Stimulated activated CD8-positive, alpha-beta memory T cell treated with anti-CD3 and anti-CD28 coated beads, Interleukin-2, amount 100 ng/mL, for 48 hours (primary cell): ENCODE measurements at places on chromosomes 2 and 18.

GRCh38 chr2:206527153-206527552 is 83.8 kb downstream of the ADAM23 start:
- no peak for DNase-seq

- DNase-seq, result no peak
These were observed 7.4 kb downstream of the MYO3B start for GRCh38 chr2:170185319-170185718.

DNA sequence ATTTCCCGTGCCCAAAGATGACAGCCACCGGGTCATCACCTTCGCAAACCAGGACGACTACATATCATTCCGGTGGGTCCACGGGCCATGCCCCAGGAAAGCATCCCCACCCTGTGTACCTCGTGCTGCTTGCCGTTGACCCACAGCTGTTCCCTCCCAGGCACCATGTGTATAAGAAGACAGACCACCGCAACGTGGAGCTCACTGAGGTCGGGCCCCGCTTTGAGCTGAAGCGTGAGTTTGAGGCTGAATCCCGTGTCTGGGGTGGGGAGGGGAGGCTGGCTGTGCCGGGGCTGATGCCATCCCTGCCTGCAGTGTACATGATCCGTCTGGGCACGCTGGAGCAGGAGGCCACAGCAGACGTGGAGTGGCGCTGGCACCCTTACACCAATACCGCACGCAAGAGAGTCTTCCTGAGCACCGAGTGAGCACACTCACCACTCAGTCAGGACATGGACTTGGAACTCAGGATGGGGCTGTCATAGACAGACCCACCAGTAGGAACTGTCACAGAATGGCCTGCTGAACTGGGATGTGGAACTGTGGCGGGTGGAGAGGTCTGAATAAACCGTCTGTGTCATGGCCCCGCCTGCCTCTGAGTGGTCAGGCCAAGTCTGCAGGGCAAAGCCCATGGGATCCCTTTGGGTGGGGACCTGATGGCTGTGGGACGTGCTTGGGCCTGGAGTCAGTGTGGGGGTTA is 3.5 kb downstream of the IMP4 start:
- no peak for DNase-seq

- DNase-seq, result no peak
These were observed 18.3 kb upstream of the NEDD4L start for GRCh38 chr18:58025733-58026132.

DNA sequence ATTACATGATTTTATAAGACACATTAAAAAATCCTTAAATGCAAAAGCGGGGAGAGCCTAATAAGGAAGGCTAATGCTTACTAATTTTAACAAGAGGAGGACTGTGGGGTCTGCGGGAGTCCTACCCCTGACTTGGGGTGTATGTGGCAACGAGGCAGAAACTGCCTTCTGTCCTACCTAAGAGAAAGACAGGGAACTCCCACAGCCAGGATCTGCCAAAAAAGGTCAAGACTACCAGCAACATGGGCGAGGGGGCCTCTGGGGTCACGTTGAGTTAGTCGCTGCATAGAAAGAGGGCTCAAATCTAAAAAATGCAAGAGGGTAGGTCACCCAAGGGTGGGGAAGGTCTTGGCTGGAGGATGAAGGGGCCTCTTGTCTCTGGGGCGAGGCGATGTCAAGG is 529 bp upstream of the AMER3 start:
- no peak for DNase-seq

- DNase-seq, result no peak
These were observed 168.8 kb downstream of the ZNF385B start for GRCh38 chr2:179692610-179693009.

DNA sequence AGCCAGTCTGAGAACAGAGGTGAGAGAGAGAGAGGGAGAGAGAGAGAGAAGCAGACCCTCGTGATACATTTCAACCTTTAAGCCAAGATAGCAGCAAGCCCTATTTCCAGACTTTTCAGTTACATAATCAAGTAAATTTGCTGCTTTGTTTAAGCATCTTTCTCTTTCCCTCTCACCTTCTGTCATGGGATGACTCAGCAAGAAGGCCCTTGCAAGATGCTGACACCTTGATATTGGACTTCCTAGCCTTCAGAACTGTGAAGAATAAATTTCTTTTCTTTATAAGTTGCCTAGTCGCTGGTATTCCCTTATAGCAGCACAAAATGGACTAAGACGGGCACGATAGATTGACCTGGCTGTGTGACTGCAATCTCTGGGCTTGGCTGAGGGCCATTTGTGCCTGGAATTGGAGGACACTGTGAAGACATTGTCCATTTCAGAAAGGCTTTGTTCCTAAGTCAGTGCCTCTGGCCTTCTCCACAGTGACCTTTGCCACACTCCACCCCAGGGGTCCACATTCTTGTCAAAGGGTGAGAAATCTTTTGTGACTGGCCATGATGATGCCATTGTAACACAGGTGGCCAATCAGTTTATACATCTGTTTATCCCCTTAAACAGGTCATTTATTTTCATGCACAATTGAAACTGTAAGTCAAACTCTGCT is 51.3 kb upstream of the ITSN2 start:
- DNase-seq, result no peak

- no peak for DNase-seq
These were observed 40.5 kb upstream of the SH3BP4 start for GRCh38 chr2:234911271-234911670.

DNA sequence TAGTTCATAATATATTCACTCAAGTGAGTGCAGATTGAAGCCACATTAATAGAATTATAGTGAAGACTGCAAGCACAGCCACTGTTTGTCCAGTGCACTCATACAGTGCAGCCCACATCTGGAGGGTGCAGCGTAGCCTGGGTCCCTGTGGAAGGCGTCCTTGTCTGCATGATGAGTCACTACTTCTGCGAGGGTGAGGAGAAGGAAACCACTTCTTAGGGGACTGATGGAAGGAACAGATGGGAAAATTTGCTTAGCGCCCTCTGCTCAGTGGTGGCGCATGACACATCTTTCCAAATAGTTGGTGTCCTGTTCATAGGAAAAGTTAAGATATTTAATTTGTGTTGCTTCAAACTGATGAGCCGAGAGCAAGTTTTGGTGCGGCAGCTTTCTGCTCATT is 330.4 kb upstream of the SMIM21 start:
- DNase-seq, result no peak

DNA sequence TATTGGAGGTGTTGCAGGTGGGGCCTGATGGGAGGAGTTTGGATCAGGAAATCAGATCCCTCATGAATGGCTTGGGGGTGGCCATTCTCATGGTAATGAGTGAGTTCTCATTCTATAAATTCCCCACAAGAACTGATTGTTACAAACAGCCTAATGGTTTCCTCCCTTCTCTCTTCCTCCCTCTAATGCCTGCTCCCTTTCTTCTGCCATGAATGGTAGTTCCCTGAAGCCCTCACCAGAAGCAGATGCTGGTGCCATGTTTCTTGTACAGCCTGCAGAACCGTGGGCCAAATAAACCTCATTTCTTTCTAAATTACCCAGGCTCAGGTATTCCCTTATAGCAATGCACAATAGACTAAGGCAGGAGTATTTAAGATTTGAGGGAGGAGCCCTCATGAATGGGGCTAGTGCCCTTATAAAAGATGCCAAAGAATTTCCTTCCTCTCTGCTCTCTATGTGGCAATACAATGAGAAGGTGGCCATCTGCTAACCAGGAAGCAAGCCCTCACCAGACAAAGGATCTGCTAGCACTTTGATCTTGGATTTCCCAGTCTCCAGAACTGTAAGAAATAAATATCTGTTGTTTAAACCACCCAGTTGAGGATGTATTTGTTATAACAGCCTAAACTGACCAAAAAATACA is 251.8 kb downstream of the ZEB2 start:
- DNase-seq, result no peak

- peak; percentile 8 for DNase-seq
These were observed 8.6 kb upstream of the ANO7 start for GRCh38 chr2:241179899-241180298.

GRCh38 chr2:19799881-19800780 is 101.7 kb downstream of the TTC32 start:
- DNase-seq, result no peak

- no peak for DNase-seq
These were observed 20.2 kb upstream of the TUBB6 start for GRCh38 chr18:12287684-12288402.

DNA sequence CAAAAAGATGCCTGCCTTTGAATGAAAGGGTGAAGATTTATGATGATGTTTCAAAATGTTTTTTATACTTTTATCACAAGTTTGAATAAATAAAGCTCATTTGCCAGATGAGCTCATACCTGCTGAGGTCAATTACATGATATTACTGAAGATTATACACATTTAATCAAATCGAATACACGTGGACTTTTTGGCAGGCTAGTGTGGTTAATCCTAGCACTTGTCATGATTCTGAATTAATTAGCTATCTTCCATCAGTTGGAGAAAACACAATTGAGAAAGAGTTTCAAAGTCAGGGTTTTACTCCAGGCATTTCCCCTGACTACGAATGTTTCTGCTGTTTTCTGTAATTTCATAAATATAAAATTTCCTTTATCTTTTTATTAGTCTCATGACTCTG is 54.4 kb downstream of the LRPPRC start:
- no peak for DNase-seq

DNA sequence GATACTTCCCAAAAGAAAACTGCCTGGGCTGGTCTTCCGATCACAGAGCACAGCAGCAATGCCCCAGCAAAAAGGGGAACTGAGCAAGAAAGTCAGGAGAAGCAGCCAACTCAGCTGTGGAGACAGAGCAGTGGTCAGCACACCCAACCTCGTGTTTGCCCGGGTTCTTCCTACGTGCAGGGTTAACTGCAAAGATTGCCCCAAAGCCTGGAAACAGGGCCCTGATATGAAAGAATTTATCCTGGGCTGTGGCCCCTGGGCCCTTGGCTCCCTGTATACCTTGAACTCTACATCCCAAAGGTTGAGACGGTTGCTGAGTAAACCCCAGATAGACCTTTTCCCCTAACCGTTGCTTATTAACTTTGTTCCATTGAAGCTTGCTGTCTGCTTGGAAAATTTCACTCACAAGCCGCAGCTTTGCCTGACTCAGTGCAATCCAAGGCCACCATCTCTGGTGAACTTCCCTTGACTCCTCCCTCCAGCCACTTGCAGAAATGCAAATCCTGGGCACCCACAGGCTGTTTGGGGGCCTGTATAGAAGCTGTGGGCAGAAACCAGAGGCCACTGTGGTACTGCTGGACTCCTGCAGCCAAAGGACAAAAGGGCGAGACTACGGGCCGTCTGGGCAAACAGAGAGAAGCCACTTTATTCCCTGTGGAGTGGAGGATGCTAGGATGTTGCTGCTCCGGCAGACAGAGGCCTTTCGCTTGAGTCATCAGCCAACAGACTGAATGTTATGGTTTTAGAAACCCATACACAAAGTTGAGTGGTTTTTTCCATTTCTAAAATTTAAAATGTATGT is 18.2 kb downstream of the NRP2 start:
- no peak for DNase-seq

GRCh38 chr2:189599245-189599644 is 18.7 kb upstream of the SLC40A1 start:
- no peak for DNase-seq

DNA sequence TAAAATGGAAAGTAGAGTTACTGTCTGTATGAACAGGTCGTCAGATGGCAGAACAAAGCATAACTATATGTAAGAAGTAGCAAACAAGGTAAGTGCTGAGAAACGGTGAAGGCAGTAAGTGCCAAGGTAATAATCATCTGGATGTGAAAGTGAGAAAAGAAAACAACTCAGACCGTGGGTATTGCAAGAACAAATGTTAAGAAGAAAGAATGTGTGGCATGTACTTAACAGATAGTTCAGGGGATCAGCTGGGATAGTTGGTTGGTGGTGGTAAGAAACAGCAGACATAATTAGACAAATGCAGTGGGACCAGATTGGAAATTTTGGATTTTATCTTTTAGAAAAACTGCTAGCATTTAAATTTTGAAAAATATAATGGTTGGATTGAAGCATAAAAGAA is 375.8 kb upstream of the NXPH2 start:
- DNase-seq, result no peak

GRCh38 chr18:27478459-27478858 is 293.4 kb upstream of the CHST9 start:
- no peak for DNase-seq

DNA sequence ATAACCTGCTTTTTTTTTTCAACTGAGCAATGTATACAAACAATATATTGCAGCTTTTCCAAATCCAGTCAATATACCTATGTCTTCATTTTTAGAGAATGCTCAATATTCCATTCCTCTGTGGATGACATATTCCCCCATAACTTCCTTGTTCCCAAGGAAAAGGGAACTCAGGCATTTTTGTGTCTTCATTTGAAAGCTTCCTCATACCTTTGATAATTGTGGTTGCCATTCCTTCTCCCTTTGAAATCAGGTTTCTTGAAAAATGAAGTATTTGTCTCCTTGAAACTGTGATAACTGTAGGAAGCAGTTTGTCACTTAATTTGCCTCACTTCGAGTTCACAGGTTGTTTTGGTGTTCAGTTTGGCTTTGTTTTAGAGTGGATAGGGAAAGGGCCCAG is 13.5 kb downstream of the ELAC1 start:
- no peak for DNase-seq

DNA sequence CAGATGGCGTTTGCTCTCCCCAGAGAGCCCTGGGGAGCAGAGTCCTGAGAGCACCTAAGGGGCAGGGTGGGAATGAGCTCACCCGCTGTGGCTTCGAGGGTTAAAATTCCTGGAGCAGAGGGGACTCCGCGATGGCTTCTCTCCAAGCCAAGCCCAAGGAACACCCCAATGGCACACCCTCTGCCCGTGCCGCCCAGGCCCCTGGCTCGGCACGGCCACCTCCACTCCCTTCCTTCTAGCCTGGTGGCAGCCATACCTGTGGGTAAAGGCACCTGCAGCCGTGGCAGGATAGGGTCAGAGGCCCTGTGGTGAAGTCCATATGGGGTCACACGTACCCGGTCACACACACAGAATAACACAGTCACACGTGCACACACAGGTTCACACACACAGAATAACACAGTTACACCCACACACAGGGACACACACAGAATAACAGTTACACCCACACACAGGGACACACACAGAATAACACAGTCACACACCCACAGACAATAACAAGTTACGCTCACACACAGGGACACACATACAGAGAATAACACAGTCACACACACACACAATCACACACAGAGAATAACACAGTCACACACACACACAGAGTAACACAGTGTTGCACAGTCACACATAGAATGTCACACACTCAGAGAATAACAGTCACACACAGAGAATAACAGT is 50.5 kb downstream of the RAMP1 start:
- no peak for DNase-seq

DNA sequence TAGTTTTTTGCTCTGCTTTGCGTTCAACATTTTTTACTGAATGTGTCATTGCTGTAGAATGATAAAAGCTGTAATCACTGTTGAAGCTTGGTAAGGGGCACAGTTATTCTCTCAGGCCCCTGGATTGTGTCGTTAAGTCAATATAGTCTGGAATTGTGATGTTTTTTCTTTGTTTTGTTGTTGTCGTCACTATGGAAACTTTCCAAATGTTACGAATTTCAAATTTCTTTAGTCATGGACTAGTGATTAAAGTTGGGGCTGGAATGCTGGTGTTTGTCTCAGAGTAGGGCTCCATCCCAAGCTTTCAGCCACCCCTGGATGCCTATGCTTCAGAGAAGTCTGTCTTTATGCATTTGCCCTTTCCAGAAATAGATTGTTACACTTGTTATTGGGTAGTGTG is 287.2 kb downstream of the CDH19 start:
- DNase-seq, result no peak
